ENCODE measurements at places on chromosomes 12 and 14.

DNA sequence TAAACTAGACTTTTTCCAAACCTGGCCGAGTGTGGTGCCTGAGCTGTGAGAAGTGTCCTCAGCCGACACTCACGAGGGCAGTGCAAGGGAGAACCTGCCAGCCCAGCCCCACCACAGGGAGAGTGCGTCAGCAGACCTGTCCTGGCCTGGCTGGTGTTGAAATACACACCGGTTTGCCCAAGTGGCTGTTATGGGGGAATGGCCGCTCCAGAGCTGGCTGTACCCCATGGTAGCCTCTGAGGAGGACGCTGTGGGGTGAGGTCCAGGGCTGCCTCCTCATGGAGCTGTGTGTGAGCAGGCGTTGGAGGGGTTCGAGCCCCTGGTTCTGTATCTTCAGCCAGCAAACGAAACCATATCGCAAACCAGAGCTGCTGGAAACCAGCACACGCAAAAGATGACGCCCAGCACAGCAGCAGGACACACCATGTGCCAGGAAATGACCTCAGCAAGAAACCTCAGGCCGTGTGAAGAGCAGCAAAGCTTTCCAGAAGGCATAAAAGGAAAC, 9.4 kb downstream of the ANKRD9 start:
- DNase-seq: peak; percentile 71

- DNase-seq: no peak
Measured at GRCh38 chr12:28089338-28089737, 100.9 kb upstream of the CCDC91 start.

GRCh38 chr12:94750864-94751263, 100.5 kb upstream of the TMCC3 start:
- DNase-seq: no peak

- DNase-seq: no peak
Measured at GRCh38 chr12:44563486-44563885, 312.6 kb downstream of the NELL2 start.

Data from right forelimb (tissue), 1 donor.